BE2C (cell line): ENCODE measurements at places on chromosomes 1 and 21.

- no peak for DNase-seq
Observed at GRCh38 chr21:37848721-37849490, 67.4 kb downstream of the KCNJ6 start.

GRCh38 chr1:37845786-37846185 lies 13.6 kb downstream of the MTF1 start:
- no peak for DNase-seq

DNA sequence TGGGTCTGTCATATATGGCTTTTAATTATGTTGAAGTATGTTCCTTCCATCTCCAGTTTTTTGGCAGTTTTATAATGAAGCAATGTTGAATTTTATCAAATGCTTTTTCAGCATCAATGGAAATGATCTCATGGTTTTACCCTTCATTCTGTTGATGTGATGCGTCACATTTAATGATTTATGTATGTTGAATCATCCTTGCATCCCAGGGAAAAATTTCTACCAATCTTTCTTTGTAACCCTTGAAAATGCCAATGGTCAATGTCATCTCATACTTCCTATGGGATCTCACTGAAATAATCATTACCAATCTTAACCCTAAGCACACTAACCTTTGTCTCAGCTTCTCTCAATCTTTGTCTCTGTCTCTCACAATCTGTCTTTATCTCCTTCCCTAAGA lies 1004.0 kb downstream of the KCNT2 start:
- no peak for DNase-seq

DNA sequence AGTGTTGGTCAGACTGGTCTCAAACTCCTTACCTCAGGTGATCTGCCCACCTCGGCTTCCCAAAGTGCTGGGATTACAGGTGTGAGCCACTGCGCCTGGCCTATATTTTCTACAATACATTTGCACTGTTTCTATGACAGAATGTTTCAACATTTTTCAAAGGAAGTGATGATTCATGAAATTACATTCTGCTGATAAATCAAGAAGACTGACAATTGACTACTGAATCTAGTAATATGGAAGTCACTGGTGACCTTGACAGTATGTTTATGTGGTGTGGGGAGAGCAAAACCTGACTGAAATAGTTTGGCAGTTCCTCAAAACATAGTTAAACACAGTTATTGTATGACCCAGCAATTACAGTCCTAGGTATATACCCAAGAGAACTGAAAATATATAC lies 18.1 kb downstream of the LRIF1 start:
- DNase-seq = no peak

GRCh38 chr1:231929311-231929710 lies 302.7 kb downstream of the DISC1 start:
- no peak for DNase-seq

DNA sequence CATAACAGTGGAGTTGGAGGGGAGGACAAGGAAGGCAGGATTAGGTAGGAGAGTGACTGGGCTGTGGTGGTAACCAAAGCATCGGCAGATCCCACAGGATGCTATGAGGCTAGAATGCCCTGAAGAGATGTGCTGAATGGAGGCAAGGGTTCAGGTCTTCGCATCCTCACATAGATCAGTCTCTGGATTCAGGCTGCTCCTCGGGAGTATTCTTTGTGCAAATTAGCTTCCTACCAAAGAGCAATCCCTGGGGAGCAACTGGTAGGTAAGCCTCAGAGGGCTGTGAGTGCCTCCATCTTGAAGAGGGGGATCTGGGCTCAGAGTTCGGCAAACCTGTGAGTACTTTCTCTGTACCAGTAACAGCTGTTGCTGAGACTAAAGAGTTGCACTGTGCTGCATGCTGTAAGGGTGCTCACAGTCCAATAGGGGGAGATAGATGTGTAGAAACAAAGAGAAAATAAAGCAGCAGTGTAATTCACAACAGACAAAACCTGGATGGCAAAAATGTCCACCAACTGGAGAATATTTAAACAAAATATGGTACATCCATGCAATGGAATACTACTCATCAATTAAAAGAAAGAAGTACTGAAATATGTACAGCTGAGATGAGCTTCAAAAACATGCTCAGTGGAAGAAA lies 322.4 kb upstream of the DEPDC1 start:
- no peak for DNase-seq

DNA sequence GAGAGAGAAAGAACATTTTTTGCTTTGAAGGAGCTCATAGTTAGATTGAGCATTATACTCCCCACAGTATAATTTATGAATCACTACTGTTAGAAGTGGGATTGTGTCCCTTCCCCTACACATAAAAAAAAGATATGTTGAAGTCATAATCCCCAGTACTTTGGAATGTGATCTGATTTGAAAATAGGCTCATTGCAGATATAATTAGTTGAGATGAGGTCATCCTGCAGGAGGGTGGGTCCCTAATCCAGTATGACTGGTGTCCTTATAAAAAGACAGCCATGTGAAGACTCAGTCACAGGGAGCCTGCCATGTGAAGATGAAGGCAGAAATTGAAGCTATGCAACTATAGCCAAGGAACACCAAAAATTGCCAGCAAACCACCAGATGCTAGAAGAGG lies 76.4 kb downstream of the TGFB2 start:
- DNase-seq = no peak
